Neural progenitor cell (in vitro differentiated cells): ENCODE measurements at places on chromosomes 7 and 10. TPM values are rescaled to one million over a fixed set of nuclear protein-coding genes. Genes with fewer than 3 reads are reported as not detected.

Gene LIPJ
- total RNA-seq: 0.06 and 0.39 TPM in 2 replicates

DNA sequence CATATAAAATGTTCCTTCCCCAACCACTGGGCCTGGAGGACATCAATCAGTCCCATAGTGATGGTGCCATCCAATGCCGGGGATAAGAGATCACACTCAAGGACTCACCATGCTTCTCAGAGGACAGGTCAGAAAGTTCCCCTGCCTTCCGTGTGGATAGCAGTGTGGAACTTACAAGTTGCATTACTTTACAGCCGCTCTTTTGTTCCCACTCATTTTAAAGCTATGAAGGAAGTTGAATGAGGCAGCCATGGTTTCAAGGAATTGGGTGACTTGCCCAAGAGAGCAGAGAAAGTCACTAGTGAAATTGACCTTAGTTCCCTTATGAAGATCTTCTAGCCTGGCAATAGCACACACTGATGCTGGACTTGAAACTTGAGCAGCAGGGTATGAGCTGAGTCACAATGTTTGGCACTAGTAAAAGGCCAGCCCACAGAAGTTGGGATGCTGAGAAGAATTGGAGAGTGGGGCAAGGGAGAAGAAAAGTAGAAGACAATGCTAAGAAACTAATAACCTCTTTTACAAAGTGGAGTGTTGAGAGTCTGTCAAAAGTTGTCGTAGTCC, 78.7 kb downstream of the CXCL12 start:
- no peaks in the 10 kb centered on the region for H3K36me3 ChIP-seq
- H3K4me3 ChIP-seq: no peak overlapping the region
- H3K27ac ChIP-seq: no peak overlapping the region

GRCh38 chr10:128044186-128044585, 82.0 kb downstream of the MKI67 start:
- DNase-seq: no peak
- no peaks in the 10 kb centered on the region for H3K4me1 ChIP-seq
- H3K27me3 ChIP-seq: peaks cover 39% of the 10 kb centered on the region

GRCh38 chr10:93417921-93418320, 64.2 kb downstream of the MYOF start:
- H3K4me1 ChIP-seq: peaks cover 29% of the 10 kb centered on the region
- no peak overlapping the region for H3K4me3 ChIP-seq
- no peaks in the 10 kb centered on the region for H3K36me3 ChIP-seq
- no peaks in the 10 kb centered on the region for H3K27me3 ChIP-seq
- H3K27ac ChIP-seq: no peak overlapping the region

DNA sequence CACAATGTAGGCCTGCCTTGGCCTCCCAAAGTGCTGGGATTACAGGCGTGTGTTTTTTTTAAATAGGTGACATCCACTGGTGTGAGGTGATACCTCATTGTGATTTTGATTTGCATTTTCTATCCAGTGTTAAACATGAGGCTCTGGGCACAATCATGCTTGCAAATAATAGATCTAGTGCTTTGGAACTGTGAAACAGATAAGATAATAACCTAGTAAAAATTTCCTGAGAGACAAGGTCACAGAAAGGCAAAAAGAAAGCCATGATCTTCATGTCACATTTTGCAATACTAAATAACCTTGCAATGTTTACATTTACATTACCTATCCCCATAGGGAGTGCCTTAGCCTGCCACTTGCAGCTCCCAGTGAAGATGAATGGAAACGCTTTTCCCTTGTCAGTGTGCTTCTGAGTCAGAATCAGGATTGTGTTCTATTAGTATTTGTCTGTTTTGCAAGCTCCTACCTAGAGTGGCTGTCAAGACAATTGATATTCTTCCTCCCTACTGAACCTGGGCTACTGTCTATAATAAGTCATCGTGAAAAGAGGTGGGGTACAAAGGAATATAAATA, 256.5 kb downstream of the PHTF2 start:
- H3K27me3 ChIP-seq: no peaks in the 10 kb centered on the region
- no peak overlapping the region for H3K27ac ChIP-seq
- no peaks in the 10 kb centered on the region for H3K36me3 ChIP-seq
- no peak overlapping the region for H3K4me3 ChIP-seq

DNA sequence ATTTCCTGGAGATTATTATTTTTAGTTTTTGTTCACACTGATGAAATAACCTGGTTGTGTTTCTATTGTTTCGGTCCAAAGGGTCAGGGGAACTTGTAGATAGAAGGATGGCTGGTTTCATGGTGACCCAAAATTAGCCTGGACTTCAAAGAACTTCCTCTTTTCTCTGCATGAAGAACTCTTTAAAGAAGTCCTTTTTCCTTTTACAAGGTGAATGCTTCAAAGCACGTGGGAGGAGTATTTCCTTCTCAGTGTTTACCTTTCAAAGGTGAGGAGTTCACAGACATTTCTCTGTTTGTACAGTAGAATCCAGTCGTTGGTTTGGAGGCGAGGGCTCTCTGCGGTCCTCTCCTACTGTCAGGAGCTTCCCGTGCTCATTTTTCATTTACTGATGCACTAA, 561.7 kb downstream of the GATA3 start:
- no peaks in the 10 kb centered on the region for H3K36me3 ChIP-seq
- H3K27ac ChIP-seq: no peak overlapping the region
- no peak for DNase-seq
- H3K27me3 ChIP-seq: no peaks in the 10 kb centered on the region

DNA sequence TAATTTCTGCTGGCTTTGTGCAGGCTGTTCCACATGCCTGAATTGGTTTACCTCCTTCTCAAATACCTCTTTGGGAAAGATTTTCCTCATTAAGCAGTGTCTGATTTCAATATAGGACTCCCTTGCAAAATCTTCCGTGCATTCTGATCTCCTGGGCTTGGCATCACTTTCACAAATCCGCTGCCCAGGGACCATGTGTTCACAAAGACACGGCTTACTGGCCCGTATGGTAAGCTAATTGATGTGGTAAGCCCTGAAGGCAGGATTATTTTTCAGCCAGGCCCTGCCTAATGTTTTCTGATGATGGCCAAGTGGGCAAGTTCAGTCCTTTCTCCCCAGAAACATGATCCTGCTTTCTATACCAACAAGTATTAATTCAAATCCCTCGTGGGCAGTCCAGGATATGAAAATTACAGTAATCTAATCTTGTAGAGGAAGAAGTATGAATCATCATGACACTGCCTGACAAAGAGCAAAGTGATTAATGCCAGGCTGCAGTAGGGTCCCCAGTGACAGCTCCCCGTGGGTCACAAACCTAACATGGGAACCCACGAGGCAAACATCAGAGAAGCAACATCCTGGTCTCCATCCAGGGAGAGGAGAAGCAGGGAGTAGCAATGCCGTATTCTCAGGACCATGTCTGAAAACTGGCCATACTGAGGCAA, 11.6 kb upstream of the SVIL start:
- peak; percentile 33 for DNase-seq
- H3K36me3 ChIP-seq: no peaks in the 10 kb centered on the region
- no peak overlapping the region for H3K4me3 ChIP-seq
- H3K27me3 ChIP-seq: no peaks in the 10 kb centered on the region
- peaks cover 29% of the 10 kb centered on the region for H3K4me1 ChIP-seq
- no peak overlapping the region for H3K27ac ChIP-seq

Gene HNRNPA2B1
- total RNA-seq: 552 and 601 TPM in 2 replicates

Gene TEX47
- not detected in 2 replicates for total RNA-seq

- H3K36me3 ChIP-seq: no peaks in the 10 kb centered on the region
- H3K27ac ChIP-seq: no peak overlapping the region
- DNase-seq: no peak
- H3K4me3 ChIP-seq: no peak overlapping the region
Measured at GRCh38 chr10:124180044-124180745, 86.8 kb upstream of the CHST15 start.

DNA sequence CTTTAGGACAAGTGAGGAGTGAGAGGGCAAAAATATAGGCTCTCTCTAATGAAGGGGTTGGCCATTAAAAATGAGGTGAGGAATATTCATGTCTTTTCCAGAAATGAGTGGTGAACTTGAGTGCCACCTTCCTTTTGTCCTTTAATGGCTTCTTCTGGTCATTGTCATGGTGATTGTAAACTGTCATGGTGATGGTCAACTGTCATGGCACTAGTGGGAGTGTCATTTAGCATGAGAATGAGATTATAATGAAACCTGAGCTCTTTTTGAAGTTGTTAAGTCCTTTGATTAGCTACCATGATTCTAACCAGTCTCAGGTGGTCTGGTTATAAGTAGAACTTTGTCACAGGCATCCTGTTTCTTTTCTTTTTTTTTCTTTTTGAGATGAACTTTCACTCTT, 524.4 kb downstream of the NEBL start:
- H3K27ac ChIP-seq: no peak overlapping the region
- no peaks in the 10 kb centered on the region for H3K27me3 ChIP-seq
- no peaks in the 10 kb centered on the region for H3K36me3 ChIP-seq
- H3K4me1 ChIP-seq: no peaks in the 10 kb centered on the region

Gene MKRN1
- 89.4 and 121 TPM in 2 replicates for total RNA-seq

DNA sequence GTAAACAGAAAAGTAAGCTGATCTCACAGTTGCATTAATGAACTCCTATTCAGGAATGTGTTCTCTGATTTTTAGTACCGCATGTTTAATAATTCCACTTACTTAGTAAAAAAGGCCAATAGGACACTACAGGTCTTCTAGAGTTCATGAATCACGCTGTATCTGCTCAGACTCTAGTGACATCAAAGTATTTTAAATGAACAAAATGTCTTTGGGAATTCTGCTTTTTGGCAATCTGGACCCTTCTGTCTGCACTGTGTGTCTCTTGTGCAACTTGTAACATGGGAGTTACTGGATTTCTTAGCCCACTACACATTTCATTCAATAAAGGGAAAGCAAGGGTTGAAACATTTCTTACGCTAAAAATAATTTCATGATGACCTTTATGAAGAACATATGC, 50.2 kb downstream of the RABGEF1 start:
- H3K36me3 ChIP-seq: peaks cover 5% of the 10 kb centered on the region
- H3K27me3 ChIP-seq: no peaks in the 10 kb centered on the region
- no peaks in the 10 kb centered on the region for H3K4me1 ChIP-seq
- DNase-seq: no peak
- H3K4me3 ChIP-seq: no peak overlapping the region
- H3K27ac ChIP-seq: no peak overlapping the region

Gene PTPRE
- total RNA-seq: 0.21 and 0.93 TPM in 2 replicates

DNA sequence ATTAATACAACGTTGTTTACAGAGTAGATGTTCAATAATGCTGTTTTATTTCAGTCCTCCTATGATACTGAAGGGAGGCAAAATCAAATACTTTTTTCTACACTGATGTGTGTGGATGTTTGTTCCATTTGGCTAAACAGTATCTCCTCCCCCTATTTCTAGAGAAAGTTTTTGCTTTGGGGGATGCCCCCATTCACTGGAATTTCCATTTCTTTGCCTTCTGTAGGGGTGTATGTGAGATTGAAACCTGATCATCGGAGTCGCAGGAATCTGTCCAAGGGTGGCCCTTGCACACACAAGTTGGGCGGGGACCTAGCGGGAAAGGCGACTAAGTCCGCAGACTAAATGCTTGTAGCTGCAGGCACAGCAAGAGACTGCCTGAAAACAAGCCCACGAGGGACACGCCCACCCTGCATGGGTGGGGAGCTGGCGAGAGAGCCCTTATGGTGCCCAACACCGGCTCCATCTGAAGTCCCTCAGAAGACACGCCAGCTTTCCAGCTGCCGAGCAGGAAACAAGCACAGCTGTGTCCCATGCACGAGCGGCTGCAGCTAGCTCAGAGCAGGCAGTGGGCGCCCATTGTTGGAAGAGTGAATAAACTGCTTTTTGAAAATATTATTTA, 58.0 kb downstream of the ESYT2 start:
- H3K27ac ChIP-seq: no peak overlapping the region
- no peak for DNase-seq
- no peaks in the 10 kb centered on the region for H3K4me1 ChIP-seq
- H3K36me3 ChIP-seq: peaks cover 4% of the 10 kb centered on the region
- H3K27me3 ChIP-seq: no peaks in the 10 kb centered on the region
- H3K4me3 ChIP-seq: no peak overlapping the region

Gene NSMCE4A
- total RNA-seq: 159 and 223 TPM in 2 replicates

Gene CLCN1
- not detected in 2 replicates for total RNA-seq

DNA sequence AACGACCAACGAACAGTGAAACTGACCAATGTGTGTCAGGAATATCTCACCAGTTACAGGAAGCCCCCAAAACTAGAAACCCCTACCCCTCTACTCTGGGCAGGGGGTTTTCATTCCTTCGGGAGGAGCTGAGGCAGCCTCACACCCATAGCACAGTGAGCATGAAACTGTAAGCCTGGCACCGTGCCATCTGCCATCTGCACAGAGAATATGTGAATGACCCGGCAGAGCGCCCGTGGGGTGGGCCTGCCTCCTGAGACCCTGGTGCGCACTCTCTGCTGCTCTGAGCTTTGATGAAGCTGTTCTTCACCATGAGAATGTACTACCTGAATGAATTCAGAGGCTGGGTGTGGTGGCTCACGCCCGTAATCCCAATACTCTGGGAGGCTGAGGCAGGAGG, 27.1 kb downstream of the DAGLB start:
- H3K36me3 ChIP-seq: peaks cover 3% of the 10 kb centered on the region
- no peaks in the 10 kb centered on the region for H3K27me3 ChIP-seq
- no peak overlapping the region for H3K4me3 ChIP-seq
- peaks cover 10% of the 10 kb centered on the region for H3K4me1 ChIP-seq
- no peak overlapping the region for H3K27ac ChIP-seq
